ENCODE measurements at places on chromosomes 6 and 20.

DNA sequence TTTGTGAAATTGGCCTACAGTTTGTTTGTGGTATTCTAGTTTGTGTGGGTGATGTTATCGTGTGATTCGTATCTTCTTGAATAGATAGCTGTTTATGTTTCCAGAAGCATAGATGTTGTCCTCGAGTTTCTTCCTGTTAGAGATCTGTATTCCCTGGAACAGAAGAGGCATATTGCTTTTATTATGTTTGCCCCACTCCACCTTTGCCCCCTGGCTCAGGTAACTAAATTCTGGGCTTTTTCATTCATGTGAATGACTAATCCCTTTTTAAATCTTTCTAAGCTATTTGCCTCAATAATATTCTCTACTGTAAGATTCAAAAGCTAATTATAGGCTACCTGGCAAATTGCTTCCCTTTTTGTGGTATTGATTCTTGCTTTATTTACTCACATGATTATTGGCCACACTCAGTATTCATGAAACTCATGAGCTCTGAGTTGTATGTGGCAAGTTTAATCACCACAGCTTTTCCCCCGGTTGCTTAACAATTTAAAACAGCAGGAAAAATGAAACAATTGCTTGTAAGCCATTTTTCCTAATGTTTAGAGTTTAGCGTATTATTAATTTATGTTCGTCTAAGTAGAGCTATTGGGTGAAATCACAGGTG lies 12.6 kb downstream of the RNF217 start:
- no peak for DNase-seq

DNA sequence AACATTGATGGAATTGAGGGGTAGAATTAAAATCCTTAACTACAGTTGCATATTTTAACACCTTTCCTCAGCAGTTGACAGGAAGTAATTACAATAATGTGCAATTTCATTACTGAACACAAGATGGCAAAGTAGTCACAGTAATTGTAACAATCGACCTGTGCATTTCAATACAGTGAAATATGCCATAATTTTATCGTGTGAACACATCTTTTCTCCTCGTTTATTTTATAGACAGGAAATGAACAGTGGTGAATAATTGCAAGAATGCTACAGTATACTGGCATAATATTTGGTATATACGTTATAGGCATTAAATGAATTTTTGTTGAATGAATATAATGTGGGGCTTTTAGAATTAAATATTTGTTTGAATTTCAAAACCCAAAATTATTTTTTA lies 25.0 kb downstream of the CYB5R4 start:
- DNase-seq: peak; percentile 64

GRCh38 chr6:27667657-27668441 lies 194.9 kb upstream of the ZNF184 start:
- no peak for DNase-seq

GRCh38 chr6:168884050-168884645 lies 369.5 kb downstream of the THBS2 start:
- no peak for DNase-seq

- no peak for DNase-seq
Observed at GRCh38 chr20:36815454-36816091, 42.0 kb upstream of the DSN1 start.

GRCh38 chr6:13407709-13408695 lies 79.4 kb downstream of the GFOD1 start:
- peak; percentile 15 for DNase-seq

DNA sequence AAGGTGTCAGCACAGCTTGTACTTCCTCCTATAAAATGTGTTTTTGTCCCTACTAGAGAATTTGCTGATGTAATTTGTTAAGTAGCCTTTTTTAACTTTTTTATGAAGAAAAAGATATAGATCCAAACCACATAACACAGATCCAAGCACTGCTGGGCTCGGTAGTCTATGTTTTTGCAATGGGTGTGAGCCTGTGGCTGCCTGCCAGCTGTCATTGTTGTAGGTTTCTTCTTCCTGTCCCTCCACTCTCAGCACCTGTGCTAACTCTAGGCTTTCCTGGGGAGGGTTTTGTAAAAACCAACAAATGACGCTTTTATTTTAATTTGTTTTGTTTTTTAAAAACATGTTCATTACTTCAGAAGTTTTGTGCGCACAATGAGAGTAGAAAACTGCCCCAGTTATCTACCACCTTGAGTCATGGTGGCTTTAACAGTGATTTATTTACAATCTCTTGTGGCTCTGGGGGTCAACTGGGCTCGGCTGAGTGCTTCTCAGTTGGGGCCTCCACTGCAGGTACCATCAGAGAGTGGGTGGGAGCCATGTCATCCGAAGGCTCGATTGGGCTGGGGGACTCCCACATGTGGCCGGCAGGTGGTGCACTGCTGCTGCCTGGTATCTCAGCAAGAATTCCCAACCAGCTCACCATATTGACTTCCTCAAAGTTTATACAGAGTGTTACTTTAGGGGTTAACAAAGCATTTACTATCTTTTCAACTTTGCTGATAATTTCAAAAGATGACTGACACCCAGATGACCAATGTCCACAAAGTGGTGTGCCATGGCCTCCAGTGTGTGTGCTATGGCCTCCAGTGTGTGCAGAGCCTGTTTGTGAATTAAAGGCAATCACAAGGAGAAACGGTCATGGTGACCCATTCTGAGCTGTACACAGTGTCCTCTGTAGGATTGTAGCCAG lies 3.0 kb upstream of the CCR6 start:
- peak; percentile 70 for DNase-seq

- DNase-seq: no peak
Observed at GRCh38 chr6:79647741-79648140, 16.6 kb downstream of the SH3BGRL2 start.

GRCh38 chr6:74480561-74480960 lies 725.3 kb downstream of the COL12A1 start:
- no peak for DNase-seq

GRCh38 chr20:32655903-32656512 lies 17.7 kb downstream of the C20orf203 start:
- no peak for DNase-seq

- no peak for DNase-seq
Observed at GRCh38 chr20:47124181-47124717, 229.6 kb downstream of the EYA2 start.

GRCh38 chr6:76004202-76004601 lies 68.3 kb downstream of the IMPG1 start:
- DNase-seq: no peak
